ENCODE measurements at places on chromosomes 7 and 10.
A peak's percentile ranks its signal among the peaks of the same experiment; 100 is the strongest.

DNA sequence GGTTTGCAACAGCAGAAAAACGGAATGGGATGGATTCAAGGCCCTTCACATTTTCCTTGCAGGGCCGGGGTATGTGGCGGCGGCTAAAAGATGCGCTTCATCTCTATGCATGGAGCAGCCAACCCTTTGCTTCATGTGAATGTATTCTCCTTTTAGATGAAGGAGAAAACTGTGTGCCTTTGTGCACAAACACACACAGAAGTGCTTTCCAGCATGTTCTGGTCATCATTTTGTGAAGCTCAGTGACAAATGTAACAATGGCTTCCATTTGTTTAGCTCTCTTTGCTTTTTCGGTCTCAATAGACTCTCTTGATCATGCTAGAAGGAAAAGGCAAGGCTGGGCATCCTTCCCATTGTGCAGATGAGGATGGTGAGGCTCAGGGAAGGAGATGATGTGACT, 161.7 kb upstream of the MKI67 start:
- no peak for DNase-seq

DNA sequence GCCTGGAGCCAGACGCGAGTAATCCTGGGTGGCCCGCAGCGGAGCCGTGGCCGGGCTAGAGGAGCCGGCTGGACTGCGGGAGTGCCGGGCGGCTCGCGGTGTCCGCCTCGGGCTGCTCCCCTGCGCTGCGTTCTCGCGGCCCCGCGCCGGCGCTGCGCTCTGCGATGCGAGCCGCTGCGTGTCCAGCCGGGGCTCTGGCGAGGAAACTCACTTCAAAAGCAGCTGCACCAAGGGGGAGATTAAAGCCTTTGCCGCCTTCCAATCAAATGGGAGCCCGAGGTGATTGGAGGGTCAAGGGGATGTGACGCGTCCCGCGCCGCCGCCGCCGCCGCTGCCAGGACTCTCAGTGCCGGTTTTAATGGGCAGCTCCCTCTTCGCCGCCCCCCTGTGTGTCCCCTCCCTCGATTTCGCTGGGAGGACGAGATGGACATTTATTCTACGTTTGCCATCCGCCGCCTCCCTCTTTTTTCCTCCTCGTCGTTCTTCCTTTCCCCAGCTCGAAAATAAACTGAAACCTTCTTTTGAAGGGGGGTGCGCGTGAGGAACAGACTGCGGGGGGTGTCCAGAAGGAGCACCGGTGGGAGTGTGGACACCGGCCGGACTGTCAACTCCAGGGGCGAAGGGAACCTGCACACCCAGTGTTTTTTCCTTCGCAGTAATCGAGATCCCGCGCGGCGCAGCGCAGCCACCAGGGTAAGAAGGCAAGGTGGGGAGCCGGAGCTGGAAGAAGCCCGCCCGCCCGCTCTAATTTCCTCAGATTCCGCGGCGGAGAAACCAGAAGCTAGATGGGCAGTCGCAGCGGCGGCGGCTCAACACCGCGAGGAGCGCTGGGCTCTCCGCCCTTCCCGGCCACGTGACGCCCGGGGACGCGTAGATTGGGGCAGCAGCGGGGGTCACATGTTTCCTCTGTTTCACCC, at the start of gene ZNF503:
TSS of gene ZNF503 (minus strand) at position 196 of the 917 bp plus-strand sequence. CDS start 345 bp downstream, outside the sequence.
- peak; percentile 95 for DNase-seq

DNA sequence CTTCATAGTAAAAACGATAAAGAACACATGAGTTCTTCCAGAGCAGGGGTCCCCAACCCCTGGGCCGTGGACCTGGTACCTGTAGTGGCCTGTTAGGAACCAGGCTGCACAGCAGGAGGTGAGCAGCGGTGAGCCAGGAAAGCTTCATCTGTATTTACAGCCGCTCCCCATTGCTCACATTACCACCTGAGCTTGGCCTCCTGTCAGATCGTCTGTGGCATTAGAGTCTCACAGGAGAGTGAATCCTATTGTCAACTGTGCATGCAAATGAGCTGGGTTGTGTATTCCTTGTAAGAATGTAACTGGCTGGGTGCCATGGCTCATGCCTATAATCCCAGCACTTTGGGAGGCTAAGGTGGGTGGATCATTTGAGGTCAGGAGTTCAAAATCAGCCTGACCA, 229.5 kb downstream of the CNTNAP2 start:
- no peak for DNase-seq

- DNase-seq: no peak
Observed at GRCh38 chr10:72079356-72079755, 9.0 kb downstream of the SPOCK2 start.

DNA sequence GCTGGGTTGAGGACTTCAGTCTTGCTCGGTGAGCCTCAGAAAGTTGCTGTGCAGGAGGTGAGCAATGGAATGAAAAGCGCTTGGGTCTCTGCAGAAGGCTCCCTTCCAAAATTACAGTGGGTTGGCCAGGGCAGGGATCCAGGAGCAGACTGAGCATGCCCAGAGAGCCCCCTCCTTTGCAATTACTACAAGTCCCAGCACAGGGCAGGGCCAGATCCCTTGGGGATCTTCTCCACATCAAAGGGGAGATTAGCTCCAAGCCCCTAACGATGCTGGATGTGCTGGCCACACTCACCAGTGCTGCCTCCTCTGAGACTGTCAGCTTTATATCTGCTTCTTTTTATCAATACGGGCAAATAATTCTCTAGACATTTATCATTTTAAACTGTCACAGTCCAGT, 337.5 kb downstream of the RPS24 start:
- DNase-seq: no peak

DNA sequence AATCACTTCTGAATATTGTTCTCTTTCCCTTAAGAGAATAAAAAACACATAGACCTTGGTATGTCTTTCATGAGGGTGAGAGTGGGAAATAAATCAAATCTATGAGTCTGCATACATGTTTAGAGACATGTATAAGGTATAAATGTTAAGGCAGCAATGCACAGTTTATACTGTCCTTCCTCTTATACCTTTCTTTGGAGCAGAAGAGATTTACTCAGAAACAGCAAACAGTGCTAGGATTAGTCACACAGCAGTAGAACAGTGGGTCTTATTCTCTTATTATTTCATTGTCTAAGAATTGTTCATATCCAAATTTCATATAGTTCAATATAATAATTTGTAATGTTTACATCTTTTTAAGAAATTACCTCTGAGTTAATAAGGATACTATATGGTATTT, 126.7 kb upstream of the TMEM196 start:
- DNase-seq: no peak

GRCh38 chr10:125700355-125700911, 17.5 kb upstream of the TEX36 start:
- DNase-seq: no peak

DNA sequence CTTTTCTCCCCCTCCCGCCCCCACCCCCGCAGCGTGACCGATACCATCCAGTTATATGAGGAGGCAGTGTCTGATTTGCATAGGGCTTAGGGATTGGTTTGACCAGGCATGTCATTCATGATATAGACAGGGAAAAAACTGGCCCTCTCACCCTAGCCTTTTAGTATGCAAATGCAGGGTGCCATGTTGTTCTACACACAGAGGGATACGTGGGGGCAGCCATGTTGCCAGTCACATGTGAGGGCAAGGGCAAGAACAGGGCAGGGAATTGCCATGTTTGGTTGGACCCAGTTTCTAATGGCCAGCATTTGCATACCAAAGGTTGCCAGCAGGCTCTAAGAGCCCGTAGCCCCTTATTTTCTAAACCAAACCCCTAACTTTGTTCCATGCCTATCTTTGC, 552.1 kb downstream of the SORCS1 start:
- no peak for DNase-seq

- DNase-seq: no peak
Observed at GRCh38 chr10:122245136-122245535, 26.0 kb upstream of the BTBD16 start.

DNA sequence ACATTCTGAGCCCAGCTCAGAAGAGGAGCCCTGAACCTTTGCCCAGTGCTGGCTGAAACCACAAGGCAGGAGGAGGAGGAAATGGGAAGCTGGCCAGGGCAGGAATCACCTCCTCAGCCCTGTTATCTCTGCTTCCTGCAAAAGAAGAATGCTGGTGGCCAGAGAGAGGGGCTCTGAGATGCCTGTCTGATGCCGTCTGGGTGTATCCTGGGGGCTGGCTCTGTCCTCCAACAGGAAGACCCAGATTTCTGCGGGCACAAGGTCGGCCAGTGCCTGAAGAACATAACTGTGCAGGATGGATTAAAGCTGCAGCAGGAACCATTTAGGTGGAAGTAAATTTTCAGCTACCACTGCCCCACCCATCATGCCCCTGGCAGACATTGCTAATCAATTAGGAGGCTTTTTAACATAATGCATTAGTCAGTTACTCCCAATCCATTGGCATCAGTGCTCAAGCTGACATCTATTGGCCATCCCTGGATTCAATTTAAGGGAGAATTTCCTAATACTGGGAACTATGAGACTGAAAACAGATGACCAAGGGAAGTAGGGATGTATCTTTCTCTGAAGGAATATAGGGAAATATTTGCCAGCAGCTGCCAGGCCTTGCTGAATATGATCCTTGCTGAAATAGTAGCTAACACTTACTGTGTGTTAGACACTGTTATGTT, 67.7 kb downstream of the COL13A1 start:
- peak; percentile 18 for DNase-seq

DNA sequence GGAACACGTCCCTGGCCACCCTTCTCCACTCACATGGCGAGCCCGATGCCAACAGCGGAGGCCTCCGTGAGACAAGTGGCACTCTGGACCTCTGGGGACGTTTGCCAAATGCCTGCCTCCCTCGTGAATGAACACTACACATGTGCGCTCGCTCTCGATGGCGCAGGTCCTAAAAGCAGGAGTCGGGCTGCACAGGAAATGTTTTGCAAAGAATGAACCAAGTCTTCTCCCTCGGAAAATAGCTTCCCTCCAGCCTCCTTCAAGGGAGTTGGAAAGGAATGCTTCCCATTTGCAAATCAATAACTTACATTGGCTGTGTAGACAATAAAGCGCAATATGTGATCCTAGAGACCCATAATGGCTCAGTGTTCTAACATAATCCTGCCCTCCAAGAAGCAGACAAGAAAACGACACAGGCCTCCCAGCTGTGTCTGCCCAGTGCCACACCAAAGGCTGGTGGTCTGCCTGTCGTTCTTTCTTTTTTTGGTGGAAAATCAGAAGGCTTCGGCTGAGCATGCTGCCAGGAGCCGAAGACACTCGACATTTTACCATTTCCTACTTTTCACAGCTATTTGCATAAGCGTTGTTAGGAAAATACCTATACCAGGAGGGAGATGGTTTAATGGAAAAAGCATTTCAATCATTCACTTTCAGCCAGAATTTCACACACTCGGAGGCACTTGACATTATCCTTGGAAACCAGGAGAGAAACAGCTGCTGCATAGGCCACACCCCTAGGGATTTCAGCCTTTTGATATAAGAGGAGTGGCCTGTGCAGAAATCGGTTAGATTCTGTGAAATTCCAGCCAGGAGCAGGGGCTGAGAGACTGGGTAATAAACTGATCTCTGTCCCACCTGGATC, 38.4 kb downstream of the ATXN7L1 start:
- DNase-seq: no peak

- DNase-seq: no peak
Observed at GRCh38 chr10:31659665-31660064, 269.0 kb downstream of the ARHGAP12 start.

- DNase-seq: no peak
Observed at GRCh38 chr7:50213622-50214017, 90.9 kb upstream of the IKZF1 start.

DNA sequence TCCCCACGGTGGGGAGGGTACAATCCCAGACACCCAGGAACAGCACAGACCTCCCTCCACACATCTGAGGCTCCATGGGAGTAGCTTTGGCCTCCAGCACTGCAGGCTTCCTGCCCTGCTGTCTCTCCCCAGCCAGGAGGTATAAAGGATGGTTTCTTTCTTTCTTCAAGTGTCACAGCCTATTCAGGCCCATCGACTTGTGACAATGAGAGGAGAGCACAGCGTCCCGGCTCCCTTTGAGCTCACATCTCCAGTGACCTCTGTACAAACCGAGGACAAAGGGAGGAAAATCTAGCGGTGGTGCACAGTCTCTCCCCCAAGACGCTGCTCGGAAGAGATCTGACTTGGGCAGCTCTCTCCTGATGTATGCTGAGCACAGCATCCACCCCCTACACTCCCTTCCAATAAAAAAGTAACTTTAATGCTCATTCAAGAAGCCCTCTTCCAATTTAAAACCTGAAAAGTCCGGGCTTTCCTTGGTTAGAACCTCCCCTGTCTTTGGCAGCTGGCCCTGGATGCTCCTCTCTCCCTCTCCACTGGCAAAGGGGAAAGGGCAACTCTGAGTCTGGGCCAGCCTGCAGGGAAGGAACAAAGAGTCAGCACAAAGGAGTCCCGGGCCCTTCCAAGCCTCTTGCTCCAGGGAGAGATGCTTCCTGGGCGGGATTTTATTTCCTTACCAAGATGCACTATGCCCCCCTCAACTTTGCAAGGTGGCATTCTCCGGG, 18.0 kb downstream of the CHST15 start:
- no peak for DNase-seq

DNA sequence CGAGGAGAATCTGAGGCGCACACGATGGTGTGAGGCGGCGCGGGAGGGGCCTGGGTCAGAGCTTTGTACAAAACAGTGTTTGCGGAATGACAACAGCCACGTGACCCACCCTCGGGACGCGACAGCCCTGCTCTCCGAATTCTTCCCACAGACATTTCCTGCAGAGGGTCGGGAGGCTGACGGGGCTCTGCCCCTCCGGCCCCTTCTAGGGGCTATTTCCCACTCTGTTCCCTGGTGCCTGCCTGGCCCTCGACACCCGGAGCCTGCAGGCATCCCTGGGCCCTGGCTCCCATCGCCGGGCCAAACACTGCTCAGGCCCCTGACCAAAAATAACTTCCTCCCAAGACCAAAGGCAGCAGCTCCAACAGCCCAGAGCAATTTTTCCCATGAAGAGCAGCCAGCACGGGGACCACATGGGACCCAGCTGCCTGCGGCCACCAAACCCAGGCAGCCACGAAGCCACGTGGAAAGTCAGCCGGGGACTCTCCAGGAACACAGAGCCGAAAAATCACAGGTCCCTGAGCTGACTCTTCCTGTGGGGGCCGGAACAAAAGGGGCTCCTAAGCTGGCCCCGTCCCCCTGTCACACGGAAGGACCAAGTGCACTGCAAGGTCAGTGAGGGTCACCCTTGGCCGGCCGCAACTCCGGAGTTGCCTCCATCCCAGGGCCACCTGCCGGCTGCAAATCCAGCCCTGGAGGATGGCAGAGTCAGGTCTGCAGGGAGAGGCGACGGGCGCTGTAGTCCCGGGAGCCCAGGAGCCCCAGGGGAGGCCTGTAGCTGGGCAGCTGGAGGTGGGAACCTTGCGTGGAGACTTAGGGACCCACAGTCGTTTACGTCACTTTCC, 42.0 kb downstream of the PAPOLB start:
- DNase-seq: no peak

- peak; percentile 95 for DNase-seq
Observed at GRCh38 chr10:69087590-69088470, at the start of gene SRGN. TSS of gene SRGN (plus strand) at chr10:69088103. CDS start at chr10:69088158, 55 bp downstream.

All from brain microvascular endothelial cell (primary cell).